ENCODE measurements at places on chromosomes 5 and 9.

DNA sequence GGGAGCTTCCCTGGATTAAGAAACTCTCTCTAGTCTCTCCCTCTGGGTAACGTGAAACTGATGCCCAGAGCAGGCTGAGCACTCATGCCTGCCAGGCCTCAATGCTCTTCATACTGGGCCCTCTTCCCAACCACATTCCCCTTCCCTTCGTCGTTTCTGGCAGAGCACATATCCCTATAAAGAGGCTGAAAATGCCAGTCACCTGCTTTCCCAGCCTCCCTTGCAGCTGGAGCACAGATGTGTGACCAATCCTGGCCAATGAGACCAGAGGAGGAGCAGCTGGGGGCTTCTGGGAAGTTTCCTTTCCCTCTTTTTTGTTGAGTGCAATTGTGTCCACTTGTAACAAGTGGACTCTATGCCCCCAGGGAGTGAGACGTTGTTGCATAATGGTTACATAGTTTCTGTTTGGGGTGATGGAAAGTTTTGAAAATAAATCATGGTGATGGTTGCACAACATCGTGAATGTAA, 30.2 kb upstream of the SMIM23 start:
- no peak for DNase-seq

- DNase-seq: no peak
Measured at GRCh38 chr5:128491291-128491690, 46.8 kb downstream of the FBN2 start.

GRCh38 chr9:115198001-115198400, 80.0 kb upstream of the TNC start:
- DNase-seq: no peak

DNA sequence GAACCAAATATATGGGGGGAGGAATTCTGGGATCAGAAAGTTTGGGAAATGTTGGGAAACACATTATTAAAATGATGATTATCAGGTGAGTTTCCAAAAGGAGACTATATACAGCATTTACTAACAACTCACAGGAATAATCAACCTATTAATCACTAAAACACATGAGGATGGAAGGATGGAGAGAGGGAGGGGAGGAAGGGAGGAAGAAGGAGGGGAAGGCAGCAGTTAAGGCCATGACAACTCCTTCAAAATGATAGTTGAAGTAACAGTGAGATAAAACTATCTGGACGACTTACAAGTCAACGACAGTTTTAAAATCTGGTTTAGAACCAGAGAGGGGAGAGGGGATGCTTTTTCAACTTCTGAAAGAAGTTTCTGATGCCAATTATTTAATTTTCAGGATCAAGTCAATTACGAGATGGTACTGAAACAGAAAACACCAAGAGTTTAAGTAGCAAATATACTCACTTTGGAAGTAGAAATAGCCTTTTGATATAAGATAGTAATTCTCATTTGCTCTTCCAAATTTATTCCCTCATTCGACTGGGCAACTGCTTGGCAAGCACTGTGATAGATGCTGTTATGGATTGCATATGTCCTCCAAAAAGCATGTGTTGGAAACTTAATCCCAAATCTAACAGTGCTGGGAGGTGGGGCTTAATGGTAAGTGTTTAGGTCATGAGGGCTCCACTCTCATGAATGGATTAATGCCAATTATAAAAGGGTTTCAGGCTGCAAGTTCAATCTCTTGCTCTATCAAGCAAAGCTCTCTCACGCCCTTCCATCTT, 30.4 kb downstream of the FBXW11 start:
- DNase-seq: no peak

- no peak for DNase-seq
Measured at GRCh38 chr9:112080831-112081542, 94.1 kb downstream of the SUSD1 start.

DNA sequence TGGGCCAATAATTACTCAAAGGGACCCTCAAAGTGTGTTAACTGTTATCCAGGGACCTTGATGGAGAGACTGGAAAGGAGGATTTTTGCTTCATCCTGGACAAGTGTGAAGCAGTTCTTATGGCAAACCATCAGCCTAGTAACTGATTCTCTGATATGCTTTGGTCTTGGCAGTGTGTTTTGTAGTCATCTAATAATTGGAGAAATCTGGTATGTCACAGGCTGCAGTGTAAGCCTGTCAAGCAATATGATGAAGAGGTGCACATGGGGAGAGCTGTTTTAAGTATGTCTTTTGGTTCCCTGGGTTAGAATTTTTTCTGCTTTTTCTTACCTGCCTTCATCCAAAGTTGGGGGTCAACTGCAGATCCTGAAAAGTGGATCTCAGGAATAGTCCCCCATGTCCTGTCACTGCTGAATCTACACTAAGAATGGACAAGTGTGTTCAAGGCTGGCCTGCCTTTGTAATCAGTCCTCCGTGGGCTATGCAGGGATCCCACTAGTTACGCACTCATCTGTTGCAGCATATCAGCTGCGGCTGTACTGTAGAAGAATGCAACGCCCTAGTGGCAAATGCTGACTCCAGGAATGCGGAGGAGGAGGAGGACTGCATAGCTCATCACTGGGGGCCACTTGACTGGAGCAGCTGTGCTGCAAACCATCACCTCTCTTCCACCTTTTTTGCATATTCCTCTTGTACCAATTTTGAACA, 1.9 kb downstream of the SPTAN1 start:
- DNase-seq: no peak

DNA sequence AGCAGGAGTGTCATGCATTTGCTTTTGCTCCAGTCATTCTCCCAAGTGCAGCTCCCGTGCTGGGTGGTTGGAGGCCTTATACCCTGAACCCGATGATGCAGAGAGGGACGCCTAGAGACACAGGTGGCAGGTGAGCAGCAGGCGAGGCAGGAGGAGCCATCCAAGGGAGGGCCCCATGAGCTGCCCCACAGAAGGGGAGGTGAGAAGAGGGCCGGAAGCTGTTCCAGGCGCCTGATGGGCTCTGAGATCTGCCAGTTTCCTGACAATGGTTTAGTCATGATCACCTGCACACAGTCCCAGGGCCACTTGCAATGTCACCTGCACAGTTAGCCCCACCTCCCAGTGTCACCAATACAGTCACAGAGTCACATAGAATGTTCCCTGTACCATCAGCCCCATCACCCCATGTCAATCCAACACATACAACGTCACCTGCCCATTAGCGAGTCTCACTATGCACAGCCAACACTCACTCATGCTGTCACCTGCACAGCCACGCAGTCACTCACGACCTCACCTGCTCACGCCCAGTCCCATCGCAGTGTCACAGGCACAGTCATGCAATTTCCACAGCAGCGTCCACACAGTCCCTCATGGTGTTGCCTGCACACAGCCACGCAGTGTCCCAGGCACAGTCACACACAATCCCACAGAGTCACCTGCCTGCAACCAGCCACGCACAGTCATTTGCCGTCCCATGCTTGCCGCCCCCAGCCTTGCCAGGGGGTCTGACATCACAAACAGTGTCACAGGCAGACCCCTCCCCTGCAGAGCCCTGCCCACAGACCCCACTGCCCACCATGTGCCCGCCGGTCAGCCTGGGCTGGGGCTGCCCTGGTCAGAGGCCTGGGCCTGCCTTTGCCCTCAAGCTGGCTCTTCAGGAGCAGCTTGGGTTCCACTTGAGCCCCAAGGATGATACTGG, 113.4 kb downstream of the LHX2 start:
- DNase-seq: no peak

GRCh38 chr5:113271015-113271414, 163.8 kb downstream of the TSSK1B start:
- DNase-seq: no peak

GRCh38 chr5:157484768-157485167, 24.8 kb downstream of the NIPAL4 start:
- no peak for DNase-seq

DNA sequence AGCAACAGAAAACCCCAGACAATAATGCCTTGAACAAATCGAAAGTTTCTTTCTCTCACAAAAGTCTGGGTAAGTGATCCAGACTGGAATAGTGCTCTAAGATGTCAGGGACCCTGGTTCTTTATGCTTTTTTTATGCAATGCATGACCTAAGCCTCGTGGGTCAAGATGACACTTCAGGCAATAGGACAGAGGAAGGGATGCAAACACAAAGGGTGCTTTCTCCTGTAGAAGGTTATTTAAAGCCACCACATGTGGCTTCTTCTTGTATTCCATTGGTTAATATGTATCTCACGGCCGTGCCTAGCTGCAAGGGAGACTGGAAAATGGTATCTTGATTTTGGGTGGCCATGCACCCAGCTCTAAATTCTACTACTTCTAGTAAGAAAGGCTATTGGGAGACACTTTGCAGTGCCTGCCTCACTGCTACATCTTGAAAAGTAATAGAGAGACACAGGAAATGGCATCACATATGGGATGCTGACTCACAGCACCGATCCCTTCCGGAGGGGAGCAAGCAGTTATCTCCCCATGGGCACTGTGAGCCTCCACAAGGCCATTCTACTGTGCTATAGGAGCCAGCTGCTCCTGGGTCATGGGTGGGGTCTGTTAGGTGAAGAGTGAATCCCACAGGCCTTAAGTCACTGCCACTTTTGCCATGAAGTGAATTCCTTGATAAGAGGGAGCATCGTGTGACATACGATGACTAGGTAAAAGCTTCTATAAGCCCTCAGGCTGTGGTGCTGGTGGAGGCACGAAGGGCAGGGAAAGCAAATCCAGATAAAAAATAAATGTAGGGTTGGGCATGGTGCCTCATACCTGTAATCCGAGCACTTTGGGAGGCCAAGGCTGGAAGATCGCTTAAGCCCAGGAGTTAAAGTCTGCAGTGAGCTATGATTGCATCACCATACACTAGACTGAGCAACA, 32.5 kb upstream of the RAB14 start:
- no peak for DNase-seq

DNA sequence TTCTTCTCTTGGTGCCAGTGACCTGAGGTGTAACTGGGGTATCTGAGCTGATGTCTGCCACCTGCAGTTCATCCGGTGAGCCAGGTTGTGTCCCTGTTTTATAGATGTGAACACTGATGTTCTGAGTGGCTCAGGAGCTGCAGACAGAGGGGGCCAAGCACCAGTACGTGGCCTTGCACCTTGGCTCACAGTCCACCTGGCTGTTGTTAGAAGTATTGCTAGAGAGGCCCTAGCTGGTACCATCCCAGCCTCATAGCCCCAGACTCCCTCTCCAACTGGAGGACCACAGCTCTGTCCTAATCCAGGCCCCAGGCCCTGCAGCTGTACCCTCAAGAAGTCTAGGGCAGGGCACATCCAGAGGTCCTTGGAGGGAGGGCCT, 16.2 kb downstream of the PHF2 start:
- DNase-seq: no peak

DNA sequence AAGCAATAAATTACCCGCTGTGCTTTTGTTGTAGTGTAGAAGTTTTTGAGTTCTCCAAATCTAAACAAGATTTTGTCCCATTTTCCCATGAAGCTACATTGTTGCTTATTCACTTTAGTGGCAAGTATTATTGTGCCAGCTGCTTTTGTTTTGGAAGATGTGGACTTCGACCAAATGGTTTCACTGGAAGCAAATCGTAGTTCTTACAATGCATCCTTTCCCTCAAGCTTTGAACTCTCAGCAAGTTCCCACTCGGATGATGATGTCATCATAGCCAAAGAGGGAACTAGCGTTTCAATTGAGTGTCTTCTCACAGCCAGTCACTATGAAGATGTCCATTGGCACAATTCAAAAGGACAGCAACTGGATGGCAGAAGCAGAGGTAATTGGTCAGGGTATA, 10.9 kb downstream of the MFAP3 start:
- no peak for DNase-seq

DNA sequence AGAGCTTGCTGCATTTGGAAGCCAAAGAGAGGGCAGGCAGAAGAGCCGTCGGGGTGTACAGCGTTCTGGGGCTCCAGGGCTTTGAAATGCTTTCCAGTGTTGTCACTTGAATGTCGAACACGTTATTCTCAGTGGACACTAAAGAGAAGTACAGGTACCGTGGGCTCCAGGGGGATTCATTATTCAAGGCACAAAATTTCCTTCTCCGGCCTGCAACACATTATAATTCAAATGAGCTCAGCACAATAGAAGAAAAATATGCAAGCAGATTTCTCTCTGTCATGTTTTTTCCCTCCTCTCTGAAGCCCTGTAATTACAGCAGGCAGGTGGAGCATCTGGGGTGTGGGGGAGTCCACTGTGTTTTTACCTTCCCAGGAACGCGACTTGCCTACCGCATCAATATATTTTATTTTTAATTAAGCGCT, 293.1 kb downstream of the ZSWIM6 start:
- DNase-seq: no peak
